Omental fat pad (tissue), 4 donors: ENCODE measurements at places on chromosomes 16 and 17. TPM values are rescaled to one million over a fixed set of nuclear protein-coding genes. Genes with fewer than 3 reads are reported as not detected.

DNA sequence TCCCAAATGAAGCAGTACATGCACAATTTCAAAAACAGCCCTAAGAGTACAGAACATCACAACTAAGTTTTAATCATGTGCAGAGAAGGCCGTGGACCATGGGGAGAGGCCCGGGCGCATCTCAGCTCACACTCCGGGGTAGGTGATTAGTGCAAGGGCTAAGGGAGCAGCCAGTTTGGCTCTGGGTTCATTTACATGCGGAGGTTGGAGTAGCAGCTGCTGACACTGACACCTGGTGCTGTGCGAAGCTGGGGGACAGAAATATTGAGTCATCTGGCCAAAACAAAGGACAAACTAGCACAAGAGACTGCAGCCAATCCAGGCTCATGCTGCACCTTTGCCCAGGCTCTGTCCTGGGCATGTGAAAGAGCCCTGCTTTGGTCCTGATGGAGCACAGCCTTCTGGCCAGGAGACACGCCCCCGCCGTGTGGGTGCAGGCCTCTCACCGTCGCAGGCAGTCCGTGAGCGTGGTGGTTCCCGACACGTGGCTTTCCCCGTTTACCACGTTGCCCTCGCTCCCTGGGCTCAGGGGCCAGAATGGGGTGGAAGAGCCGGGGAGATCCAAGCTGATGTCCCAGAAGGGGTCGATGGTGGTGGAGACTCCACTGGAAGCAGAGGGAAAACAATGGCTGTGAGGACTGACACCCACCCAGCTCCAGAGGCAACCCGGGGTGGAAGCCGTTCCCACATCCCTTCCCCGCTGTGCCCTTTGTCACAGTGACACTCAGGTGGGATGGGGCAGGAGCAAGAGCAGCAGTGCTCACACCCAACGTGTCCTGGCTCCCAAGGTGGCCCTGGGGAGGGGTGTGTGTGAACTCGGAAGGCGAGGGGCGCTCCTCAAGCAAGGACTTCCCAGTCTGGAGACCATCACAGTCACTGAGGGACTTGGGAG is 31.9 kb downstream of the USP22 start:
- no peak for DNase-seq

GRCh38 chr17:19717411-19717908 is 1.1 kb upstream of the SLC47A2 start:
- DNase-seq = no peak

DNA sequence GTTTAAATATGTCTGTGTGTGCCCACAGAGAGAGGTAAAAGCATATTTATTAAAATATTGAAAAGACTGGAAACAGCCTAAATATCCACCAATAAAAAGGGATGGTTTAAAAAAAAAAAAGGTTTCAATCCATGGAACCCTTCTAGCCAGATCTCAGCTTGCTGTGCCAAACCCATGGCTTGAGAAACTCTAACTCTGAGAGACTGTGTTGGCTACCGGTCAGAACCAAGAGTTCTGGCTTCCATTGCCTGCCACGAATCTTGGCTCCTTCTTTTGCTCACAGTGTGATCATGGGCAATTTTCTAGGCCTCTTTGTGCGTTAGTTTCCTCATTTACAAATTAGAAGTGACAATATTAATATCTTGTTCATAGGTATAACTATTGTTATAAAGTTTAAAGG is 201.3 kb upstream of the IRX3 start:
- DNase-seq = no peak

- no peak for DNase-seq
These were observed 5.9 kb downstream of the ZNF207 start for GRCh38 chr17:32355649-32356377.

ASPA gene
- total RNA-seq = 4.5 TPM

CHRNE gene
- 0.50 TPM for total RNA-seq

OR3A3 gene
- not detected for total RNA-seq

KREMEN2 gene
- total RNA-seq = not detected
